Activated naive CD4-positive, alpha-beta T cell (primary cell): ENCODE measurements at places on chromosomes 3 and 15.

DNA sequence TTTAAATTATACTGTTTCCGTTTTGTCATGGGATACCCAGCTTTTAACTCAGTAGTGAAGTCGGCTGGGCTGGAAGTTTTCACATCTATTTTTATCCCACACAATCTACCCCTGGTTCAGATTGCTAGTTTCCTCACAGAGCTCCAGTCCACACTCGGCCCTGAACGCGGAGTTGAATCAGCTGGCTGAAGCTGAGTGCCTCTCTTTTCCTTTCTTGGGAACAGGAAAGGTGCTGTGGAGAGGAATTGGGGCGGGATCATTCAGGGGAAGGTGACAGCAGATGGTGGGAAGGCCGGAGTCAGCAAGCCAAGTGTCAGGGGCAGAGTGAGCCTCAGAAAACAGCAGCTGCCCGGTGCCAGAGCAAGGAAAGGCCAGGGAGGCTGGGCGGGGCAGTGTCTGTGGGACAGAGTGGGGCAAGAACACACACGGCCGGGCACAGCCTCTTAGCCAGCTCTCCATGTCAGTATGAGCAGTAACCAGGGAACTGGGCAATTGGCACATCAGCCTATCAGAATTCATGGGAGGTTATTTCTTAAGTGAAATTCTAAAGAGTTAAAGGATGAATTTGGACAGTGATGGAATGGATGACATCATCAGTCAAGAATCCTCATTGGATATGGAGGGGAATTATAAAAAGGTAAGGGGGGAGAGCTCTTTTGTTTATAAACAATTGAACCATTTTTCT lies 135.7 kb upstream of the IL12A start:
- no peak for DNase-seq

DNA sequence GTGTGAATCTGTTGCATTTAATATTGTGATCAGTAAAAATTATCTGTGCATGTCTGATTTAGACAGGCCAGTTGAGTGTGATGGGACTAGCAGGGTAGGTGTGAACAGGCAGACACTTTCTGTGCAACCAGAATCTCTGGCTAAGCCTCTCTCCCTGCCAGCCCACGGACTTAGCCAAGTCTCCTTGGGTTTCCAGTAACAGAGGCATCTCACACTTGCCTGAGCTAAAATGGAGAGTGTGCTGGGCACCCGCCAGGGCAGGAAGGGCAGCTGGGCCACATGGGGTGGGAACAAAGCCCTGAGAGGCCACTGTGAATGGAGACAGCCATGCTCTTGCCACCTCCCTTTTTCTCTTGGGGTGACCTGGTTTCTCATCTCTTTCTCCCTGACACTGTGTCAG lies 12.5 kb upstream of the RPS27L start:
- no peak for DNase-seq

GRCh38 chr15:85010386-85011159 lies 28.9 kb downstream of the PDE8A start:
- DNase-seq = no peak

DNA sequence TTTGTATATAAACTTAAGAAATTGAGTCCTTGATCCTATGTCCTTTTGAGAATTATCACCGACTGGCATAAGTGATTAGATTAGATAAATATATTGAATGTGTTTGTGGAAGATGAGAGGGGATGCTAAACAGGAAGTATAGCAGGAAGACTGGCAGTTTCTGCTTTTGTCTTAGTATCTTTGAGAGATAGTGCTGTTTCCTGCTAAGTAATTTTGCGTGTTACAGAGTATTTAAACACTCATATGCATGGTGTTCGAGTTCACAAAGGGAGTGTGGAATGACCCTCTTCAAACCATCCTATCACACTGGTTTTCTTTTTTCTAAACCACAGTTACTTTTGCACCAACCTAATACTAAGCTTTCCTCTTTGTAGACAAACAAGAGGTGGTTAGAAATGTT lies 106.0 kb downstream of the KLHL25 start:
- DNase-seq = no peak

DNA sequence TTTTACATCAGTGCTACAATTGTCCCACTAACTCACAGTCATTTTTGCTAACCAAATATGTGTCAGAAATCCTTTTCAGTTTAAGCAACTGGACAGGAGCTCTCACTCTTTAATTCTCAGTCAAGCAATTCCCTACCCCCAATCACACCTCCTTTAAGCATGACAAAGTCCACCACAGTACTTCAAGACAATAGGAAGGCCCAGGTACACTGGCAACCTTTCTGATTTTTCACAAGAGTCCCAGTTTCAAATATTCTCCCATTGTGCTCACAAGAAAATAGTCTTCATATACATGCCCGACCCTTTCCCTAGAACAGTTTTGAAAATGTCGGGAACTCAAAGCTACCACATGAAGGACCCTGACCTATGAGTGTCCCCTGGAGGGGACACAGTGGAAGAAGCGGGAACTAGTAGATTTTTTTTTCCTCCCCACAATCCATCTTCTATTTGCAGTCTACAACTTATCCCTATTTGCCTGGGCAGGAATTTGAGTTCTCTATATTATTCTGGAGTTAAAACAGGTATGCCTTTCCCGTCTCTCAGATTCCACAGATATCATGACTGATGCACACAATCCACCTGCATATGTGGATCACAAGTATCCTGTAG lies 413.5 kb downstream of the TIGIT start:
- no peak for DNase-seq

- DNase-seq = no peak
Observed at GRCh38 chr3:39445927-39446326, 21.6 kb upstream of the MOBP start.

DNA sequence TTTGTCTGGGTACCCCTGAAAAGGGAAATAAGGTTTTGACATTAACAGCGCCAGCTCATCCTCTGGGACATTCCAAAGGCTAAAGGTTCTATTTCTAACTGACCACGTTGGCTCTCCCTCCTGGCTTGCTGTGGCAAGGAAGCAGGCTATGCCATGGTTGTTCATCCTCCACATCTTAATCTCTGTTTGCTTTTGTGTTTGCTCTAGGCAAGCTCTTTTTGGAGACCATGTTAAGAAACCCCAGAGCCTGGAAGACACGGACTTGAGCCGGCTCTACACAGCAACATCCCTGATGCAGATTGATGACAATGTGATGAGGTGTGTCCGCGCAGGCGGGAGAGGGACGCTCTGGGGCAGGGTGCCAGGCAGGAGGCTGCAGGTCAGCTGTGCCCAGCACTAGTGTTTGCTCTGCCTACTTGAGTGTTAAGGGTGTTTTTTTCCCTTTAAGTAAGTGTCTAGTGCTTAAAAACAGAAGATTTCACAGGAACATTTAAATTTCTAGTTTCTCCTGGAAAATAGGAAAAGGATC lies 33.3 kb downstream of the RLBP1 start:
- DNase-seq = no peak

DNA sequence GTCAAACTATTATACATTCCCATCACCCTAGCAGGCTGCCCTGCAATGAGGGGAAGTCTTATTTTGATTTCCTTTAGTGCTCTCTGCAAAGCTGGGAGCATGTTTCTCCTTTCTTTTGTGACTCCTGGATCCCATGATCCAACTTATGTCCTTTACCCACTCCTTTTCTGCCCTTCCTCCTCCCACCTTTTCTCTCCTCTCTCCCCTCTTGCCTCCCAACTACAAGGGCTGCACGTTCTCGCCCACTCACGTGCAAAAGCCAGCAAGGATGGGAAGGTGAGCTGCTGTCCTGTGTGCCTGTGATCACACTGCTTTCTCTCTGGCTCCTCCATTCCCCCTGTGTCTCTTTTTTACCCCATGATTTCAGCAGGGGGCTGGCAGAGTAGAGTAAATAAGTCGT lies 6.1 kb downstream of the VIPR1 start:
- no peak for DNase-seq

DNA sequence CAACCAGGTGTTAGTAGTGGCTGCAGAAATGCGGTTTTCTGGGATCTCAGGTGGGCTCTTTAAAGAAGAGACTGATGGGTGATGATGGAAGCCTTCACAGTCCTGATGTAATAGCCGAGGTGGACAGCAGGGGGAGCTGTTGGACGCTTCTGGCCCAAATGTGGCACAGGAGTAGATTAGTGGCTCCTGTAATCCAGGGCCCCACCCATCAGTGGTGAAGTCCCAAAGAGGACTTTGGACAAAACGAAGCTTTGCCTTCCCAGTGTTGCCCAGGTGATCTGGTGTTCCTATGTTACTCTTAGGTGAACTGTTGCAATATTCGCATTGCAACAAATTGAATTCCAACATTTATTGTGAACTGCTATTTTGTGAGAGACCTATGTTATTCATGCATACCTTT lies 31.8 kb upstream of the MYZAP start:
- peak; percentile 66 for DNase-seq

- DNase-seq = no peak
Observed at GRCh38 chr3:184918750-184919149, 106.8 kb downstream of the VPS8 start.

DNA sequence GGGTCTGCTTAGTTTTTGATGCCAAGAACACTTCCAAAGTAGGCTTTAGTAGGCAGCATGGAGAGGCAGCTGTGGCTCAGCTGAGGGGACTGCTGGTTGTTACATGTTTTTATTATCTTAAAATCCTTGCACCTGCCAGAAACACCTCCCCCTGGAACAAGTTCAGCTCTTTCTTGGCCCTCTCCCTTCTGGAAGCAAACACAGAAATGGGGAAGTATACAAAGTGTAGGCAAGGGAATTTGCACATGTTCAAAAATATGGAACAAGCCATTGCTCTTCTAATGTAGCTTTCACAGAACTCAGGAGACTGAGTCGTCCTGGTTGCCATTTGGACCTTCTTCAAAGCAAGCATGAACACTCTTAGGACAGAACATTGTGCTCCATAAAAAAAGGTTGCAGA lies 169.1 kb upstream of the SEMA6D start:
- DNase-seq = no peak

DNA sequence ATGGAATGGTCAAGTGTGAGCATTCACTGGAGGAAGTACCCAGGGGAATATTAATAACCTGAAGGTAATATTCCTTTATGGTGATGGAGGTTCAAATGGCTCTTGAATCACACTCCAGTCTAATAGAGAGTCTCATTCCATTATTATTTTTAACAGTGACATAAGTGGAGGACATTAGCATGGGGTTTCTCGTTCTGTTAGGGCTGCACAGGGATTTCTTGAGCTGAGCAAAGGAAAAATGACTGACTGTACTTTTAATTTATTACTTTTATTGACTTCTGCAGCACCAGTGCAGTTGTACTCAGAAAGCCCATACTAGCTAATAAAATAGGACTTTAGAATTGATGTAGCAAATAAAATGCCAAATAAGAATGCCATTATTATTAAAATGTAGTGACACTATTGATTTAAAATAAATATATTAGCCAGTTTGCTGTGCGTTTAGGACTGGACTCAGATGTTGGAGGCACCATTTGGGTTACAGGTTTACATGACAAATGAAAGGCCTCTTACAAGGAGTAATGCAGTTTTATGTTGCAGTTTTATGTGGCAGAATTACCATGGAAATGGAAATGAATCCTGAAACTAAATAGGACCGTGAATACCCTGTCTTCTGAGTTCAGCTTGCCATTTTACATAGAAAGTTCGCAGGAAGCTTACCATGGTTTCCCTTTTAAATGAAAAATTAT lies 705.1 kb upstream of the GRM7 start:
- DNase-seq = no peak

GRCh38 chr3:184778426-184779332 lies 33.3 kb upstream of the VPS8 start:
- DNase-seq = no peak

- DNase-seq = no peak
Observed at GRCh38 chr3:124336067-124336656, 344.2 kb upstream of the ROPN1 start.

DNA sequence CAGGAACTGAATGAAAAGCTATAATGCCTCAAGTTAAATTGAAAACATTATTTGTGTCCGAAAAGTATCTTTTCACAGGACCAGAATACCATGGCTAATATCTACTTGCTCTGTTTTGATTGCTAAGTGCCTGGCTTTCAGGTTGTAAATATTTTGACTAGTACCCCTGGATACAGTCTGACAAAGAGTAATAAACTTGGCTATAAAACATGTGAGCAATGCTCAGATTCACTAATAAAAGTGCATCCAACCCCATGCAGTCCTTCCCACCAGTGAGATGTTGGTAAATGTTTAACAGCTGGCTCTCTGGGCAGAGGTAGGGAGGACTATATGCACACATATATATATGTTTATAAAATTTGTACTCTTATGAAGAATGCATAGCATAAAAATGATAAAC lies 281.8 kb upstream of the TGFBR2 start:
- DNase-seq = no peak

DNA sequence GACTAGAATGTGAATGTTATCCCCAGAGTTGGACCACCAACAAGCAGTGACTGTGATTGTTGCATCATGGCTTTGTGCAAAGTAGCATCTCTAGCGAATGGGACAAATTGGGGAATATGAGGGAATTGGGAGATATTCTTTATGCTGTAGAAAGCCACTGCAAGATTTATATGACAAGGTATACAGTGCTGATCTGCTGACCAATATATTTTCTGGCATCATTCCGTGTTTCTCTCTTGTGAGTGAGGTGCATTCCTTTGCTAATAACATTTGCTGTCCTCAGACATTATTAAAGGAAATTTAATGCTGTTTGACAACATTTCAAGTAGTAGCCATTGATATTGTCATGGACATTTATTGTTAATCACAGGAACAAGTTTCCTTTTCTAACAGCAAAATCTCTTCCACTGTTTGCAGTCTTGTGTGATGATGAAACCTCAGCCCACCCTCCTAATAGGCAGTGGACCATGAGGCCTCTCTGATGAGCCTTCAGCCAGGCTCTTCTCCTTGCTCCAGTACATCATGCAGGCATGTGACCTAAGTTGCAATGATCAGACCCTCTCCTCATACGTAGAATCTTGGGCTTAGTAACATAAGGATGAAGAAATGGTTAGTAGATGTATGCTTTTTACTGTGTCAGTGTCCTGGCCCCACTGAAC lies 16.1 kb downstream of the CNTN4 start:
- no peak for DNase-seq

DNA sequence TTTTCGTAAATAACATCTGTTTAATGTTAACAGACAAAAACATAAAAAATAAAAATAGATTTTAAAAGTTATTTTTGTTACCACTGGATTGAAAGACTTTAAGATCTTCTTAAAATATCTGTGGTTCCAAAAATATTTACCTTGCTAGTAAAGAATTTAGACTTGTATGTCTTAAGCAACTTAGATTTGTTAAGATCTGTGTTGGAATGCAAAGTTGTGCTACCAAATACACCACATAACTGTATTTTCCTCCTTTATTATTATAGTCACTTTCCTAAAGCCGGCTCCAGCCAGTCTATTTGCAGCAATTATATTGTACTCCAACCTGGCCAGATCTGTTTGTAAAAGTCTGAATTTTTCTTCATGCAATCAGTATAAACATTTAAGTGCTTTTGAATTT lies 63.7 kb downstream of the SPRED1 start:
- DNase-seq = no peak
